ENCODE measurements at places on chromosomes 1 and 21. TPM values are rescaled to one million over a fixed set of nuclear protein-coding genes. Genes with fewer than 3 reads are reported as not detected.
A peak's percentile ranks its signal among the peaks of the same experiment; 100 is the strongest.

DNA sequence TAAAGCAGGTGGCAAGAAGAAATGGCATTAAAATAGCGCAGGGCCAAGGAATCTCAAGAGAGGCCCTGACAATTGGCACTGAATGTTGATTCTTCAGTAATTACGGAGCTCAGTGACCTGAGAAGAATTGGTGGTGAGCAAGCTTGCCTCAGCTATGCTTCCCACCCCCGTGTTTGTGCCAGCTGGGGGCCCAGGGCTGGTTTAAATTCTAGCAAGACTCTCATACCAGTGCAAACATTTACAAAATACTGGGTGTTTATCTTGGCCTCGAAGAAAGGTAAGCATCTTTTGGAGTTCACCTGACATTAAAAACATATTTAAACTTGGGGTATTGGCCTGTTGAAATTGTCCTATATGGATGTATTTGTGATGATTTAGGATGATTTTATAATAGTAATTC is 296.7 kb upstream of the USP25 start:
- no peak for DNase-seq

DNA sequence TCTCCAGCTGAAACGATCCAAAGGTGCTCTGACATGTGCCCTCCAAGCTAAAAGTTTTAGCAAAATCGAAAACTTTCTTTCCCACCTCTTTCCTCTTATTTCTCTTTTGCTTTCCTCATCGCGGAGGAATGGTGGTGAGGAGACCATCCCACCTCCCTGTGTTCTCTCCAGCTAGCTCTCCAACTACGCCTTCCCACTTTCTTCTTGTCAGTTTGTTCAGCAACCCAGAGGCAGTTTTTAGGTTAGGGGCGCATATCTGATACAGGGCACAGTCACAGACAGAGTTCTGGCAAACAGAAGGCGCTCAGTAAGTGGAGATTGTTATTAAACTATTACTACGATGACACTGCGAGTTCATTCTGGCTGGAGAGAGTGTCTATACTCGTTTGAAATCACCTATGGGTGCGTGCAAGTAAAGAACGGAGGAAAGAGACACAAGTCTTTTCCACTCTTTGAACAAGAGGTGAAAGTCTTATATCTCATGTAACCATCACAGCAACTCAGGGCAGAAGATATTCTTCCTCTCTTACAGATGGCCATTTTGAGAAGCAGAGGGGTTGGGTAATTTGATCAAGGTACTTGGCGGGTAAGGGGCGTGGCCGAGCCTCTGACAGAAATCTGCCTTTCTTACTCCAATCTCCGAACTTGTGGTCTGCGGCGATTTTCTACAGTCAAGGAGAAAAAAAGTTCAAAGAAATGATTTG is 13.9 kb downstream of the HLX start:
- no peak for DNase-seq

DNA sequence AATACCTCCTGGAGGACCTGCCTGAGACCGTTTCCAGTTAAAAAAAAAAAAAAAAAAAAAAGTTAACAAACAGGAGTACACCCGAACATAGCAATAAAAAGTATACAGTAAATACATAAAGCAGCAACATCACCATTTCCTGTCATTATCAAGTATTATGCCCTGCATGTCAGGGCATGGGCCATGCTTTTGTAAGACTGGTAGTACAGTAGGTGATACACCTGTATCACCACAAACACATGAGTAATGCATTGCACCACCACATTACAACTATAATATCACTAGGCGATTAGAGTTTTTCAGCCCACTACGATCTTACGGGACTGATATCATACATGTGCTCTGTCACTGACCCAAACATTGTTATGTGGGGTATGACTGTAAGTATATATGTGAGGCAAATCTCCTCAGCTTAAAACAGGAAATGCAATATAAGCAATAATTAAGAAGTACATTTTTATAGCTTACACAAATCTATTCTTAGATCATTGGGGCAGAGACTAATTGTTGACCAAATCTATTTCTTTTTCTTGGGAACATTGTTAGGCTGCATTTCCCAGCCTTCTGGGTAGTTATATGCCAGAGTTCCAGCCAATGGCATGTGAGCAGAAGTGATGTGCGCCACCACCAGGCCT is 98.1 kb downstream of the PLD5 start:
- DNase-seq: no peak

DNA sequence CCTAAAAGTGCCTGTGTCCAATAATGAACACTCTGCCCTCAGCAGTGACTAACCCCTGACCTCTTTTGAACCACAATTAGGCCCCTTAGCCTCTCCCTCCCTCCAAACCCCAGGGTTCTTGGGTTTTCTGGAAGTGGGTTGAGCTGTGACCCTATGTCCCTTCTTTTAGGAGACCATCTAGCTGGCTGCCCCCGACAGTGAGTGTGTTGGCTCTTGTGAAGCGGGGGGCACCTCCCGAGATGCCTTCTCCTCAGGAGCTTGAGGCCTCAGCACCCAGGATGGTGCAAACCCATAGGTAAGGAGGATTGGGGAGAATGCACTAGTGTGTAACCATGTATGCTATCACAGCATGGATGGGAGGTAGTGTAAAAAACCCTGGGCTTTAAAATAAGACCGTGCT is 7.3 kb downstream of the RUSC1 start:
- no peak for DNase-seq

DNA sequence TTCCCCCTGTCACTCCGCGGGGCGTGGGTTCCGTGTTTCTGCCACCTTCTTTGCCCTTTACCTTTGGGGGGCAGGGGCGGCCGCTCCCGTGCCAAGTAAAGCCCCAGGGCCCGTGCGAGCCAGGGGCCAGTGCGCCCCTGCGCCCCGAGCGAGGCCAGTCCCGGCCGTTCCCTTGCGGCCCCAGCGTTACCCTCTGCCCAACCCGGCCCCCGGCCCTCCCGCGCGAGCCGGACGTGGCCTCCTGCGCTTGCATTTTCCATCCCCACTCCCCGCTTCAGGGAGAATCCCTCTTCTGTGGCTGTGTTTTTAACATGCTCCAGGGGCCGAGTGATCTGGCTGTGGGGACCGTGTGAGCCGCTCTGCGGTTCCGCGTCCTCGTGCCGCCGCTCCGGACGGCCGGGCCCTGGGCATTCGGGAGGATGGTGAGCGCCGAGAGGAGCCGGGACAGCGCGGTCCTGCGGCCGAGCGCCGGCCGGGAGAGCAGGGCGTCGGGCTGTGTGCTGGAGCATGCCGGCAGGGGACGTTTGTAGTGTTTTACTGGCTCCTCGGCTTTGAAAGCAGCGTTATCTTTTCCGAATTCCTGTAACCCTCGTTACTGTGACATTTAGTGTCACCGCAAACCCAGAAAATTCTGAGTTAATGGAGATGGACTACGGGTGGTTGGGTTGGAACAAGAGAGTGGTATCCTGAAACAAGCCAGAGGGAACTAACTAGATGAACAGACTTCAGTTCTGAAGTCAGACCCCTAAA is 1.0 kb downstream of the GALNT2 start:
- peak; percentile 17 for DNase-seq

GRCh38 chr1:94654919-94655318 is 113.4 kb upstream of the F3 start:
- DNase-seq: no peak

GRCh38 chr1:52238887-52239707 is 97.2 kb downstream of the ZFYVE9 start:
- DNase-seq: no peak

- DNase-seq: no peak
Measured at GRCh38 chr1:28144203-28145135, 32.0 kb downstream of the PTAFR start.

DNA sequence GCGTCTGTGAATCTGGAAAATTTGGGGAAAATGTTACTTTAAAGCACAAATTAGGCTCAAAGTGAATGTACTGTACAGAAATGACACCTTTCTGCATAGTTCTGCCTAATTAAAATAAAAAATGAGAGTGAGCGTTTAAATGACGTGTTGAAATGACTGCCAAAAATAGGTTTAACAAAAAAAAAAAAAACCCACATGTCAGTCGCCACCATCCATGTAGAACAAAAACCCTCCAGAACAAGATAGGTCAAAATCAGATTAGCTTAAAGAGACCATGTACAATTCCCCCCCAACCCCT is 745 bp downstream of the PARP1 start:
- no peak for DNase-seq

DNA sequence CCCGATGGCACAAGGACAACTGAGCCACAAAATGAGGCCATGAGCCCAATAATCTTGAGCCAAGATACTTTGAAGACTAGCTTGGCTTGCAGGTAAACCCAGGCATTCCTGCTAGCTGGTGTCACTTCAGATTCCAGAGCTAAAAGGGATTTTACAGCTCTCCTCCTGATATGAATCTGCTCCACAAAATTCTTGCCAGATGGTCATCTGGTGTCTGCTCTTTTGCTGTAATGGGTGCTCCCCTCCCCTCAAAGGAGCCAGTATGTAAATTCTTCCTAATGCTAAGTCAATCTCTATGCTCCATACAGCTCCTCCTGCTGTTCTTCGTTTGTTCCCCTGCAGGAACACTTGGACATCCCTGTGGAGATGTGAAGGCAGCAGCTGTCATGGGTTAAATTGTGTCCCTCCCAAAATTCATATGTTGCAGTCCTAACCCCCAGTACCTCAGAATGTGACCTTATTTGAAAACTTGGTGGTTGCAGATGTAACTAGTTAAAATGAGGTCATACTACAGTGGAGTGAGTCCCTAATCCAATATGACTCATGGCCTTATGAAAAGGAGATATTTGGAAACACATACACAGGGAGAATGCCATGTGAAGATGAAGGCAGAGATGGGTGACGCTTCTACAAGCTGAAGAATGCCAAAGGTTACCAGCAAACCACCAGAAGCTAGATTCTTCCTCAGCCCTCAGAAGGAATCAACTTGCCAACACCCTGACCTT is 180.6 kb upstream of the PALMD start:
- no peak for DNase-seq

DIO1 gene
- total RNA-seq: not detected

DNA sequence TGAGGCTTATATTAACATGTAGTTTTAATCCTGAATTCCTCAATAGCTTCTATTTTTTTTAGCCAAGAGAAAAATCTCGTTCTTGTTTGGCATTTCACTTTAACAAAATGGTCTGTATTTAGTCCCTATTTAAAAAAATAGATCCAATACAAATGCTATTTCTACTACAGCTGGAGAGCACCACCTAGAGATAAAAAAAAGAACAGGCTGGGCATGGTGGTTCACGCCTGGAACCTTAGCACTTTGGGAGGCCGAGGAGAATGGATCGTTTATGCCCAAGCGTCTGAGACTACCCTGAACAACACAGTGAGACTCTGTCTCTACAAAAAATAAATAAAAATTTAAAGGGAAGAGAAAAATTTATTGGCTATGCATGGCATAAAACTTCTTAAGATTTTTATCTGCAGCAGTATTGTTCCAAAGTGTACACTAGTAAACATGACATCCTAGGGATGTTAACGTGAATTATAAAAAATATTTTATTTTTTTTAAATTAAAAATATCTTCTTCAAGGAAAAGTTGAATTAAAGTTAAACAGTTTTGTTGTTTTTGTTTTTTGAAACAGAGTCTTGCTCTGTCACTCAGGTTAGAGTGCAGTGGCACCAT is 4.4 kb downstream of the ST7L start:
- DNase-seq: no peak

DNA sequence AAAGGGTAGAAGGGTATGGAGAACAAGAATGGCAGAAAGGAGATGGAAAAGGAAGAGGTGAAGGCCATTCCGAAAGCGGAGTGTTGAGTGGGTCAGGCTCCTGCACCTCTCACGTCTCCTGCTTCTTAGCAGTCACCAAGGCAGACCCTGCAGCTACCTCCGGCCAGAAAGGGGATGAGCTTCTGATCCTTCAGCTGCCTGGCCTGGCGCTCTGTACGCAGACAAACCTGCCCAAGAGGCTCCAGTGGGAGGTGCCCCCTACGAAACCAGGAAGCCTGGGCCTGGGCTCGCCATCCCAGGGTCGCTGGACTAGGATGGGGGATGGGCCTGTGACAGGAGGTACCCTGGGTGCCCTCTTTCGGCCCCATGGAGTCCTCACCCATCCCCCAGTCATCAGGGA is 3.0 kb downstream of the GPR61 start:
- DNase-seq: no peak

GRCh38 chr1:173112129-173112528 is 61.4 kb upstream of the TNFSF18 start:
- DNase-seq: no peak

DNA sequence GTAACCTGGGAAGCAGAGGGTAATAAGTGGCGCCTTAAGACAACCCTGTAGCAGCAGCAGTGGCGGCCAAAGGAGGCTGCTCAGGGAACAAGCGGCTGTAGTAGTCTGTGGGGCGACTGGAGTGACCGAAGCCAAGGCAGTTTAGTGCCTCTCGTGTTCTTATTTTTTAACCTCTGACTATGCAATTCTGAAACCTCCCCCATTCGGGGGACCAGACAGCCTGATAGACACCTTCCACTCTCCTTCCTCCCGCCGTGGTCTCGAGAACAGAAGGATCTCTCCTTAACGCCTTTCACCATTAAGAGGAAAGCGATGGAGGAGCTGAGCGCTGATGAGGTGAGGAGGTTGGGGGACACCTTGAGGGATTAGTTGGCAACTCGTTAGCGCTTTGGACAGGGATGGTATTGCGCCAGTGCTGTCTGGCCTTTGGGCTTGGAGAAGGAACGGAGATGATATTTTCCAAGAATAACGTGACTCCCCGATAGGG is 644 bp downstream of the UBE4B start:
- peak; percentile 26 for DNase-seq

- DNase-seq: no peak
Measured at GRCh38 chr1:12654657-12655056, 10.8 kb downstream of the AADACL4 start.

SLC30A2 gene
- total RNA-seq: 0.34 TPM

DNA sequence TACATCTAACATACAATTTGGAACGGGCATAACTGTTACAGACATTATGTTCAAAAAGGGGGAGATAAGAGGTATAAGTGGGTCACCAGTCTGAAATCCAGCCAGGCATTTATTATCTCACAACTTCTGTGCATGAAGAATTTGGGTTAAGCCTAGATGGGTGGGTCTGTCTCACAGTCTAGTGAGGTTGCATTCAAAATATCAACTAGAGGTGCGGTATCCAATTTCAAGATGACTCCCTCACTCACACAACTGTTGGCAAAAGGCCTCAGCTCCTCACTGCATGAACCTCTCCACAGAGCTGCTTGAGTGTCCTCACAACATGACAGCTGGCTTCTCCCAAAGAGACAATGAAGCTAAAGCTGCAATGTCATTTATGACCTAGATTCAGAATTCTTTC is 4.7 kb downstream of the AUNIP start:
- DNase-seq: no peak

GRCh38 chr1:173427146-173428054 is 49.7 kb upstream of the PRDX6 start:
- no peak for DNase-seq

- no peak for DNase-seq
Measured at GRCh38 chr1:198563583-198563982, 23.1 kb upstream of the ATP6V1G3 start.

MPL gene
- not detected for total RNA-seq

ZBTB48 gene
- 41.3 TPM for total RNA-seq
